ENCODE measurements at places on chromosomes 7 and 10.

- DNase-seq, result peak; percentile 53
Observed at GRCh38 chr10:84540617-84541288, 212.4 kb downstream of the CCSER2 start.

GRCh38 chr7:138033241-138033640, 31.4 kb upstream of the CREB3L2 start:
- DNase-seq, result no peak

DNA sequence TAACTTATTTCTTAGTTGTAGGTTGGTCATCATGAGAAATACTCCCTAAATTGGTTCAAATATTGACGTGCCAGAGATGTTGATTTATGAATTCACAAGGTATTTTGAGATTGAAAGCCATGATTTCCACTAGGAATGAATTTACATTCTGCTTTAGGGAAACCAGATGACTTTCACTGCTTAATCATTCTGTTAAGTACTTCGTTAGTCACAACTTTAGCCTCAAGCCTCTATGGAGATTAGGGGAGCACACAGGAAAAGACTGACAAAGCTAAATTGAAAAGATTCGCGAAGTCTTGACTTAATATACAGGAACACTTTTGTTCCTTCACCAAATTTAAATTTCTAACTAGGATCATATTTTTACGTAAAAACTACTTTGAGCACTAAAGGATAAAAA, 250.4 kb upstream of the CACNA2D1 start:
- DNase-seq, result no peak

DNA sequence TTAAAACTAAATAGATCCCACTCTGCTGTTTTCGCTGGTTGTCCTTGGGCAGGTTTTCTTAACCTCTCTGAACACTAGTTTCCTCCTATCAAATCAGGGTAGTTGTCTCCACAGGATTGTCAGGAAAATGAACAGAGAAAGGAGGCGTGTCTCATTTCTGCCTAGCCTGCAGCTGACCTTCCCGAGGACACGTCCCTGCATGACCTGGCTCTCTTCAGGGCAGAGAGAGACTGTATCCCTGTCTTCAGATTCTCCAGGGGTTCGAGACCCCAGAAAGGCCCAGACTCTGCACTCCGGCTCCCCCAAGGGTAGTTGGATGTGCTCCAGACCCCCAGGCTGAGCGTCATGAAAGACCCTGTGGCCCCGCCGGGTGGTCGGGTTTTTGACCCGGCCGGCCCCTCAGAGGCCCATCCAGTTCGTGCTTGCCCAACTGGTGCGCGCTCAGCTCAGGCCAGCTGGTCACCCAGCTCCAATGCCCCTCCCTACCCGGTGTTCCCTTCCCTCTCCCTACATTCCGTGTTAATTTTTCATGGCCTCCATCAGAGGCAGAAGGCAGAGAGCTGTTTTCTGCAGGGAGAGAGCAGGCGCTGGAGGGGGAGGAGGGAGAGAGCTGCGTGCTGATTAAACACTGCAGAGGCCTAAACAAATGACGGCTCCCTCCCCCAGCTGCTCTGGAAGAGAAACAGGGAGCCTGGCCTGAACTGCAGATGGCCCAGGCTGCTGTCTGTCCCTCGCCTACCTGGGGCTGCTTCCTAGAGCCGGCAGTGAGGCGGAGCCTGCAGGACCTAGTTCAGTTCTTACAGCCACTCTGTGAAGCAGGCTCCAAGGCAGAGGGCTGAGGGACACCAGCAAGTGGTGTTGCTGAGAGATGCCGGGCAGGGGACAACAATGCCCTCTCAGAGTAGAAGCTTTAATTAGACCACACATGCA, 86.2 kb upstream of the PPIF start:
- no peak for DNase-seq

DNA sequence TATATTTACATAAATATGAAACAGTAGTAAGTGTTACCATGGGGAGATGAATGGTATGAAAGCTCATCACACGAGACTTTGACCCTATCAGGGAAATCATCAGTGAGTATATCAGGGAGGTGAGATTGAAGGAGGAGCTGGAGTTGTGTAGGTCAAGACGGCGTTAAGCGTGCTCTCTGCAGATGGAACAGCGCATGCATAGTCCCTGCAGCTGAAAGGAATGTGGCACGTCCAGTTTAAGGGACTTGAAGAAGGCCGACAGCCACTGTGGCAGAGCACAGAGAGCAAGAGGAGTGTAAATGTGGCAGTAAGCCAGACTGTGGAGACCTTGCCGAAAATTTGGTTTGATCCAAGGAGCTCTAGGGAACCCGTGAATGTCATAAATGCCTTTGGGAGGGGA, 38.9 kb downstream of the POU6F2 start:
- no peak for DNase-seq
